ENCODE measurements at places on chromosomes 2 and 18.
A peak's percentile ranks its signal among the peaks of the same experiment; 100 is the strongest.

DNA sequence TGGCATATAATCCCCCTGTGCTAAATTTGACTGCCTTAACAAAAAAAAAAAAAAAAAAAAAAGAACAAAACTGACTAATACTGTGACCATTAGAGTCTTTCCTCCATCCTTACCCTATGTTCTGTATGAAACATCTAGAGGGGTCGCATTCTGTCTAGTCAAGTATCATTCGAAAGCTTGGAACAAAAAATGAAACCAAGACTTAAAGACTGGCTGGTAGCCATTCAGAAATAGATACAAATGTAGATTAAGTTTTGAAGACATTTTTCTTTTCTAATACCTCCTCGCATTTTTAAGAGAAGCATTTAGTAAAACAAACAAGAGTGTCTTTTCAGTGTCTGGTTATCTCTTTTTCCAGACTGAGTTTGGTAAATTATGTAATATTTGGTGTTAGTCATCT lies 66.7 kb downstream of the SPATS2L start:
- DNase-seq = no peak

DNA sequence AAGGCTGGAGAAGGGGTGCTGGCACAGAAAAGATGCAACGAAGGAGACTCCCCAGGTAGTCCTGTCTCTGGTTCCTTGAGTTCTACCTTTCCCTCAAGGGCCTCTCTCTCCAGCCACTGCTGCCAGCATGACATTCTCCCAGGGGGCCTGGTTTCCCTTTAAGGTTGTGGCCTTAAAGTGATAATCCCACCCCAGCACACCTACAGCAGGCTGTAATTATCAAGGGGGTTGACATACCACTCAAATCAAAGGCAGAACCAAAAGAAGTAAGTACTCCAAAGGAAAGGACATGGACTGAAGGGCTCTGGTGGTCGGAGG lies 127.4 kb upstream of the MSH6 start:
- DNase-seq = no peak

DNA sequence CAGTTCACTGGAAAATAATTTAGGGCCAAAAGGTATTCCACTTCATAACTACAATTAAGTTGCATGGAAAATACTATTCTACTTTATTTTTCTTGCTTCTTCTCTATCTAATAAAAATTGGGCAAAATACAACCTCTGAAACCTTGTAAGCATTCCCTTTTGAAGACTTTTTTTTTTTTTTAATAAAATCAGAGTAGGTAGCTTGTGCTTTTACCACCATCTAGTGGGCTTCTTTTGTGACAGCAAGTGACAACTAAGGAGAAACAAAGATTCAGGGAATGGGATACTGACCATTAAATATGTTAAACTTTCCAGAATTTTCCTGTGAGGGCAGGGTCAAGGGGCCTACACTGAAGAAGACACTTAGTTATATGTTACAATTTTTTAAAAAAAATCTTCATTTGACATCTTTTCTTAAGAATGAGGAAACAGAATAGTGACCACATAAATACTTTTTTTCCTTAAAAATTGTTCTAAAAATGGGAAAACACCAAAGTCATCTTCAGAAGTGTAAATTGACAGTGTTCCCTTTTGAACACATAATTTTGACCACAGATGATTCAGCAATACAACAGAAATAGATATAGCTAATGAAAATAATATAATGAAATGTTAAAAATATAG lies 1183.2 kb upstream of the ACVR2A start:
- no peak for DNase-seq

GRCh38 chr18:52678034-52678433 lies 338.0 kb downstream of the DCC start:
- DNase-seq = no peak

- peak; percentile 8 for DNase-seq
Observed at GRCh38 chr2:183037553-183038340, 510 bp downstream of the NCKAP1 start.

- DNase-seq = no peak
Observed at GRCh38 chr18:46343931-46344372, 239.8 kb downstream of the HAUS1 start.

DNA sequence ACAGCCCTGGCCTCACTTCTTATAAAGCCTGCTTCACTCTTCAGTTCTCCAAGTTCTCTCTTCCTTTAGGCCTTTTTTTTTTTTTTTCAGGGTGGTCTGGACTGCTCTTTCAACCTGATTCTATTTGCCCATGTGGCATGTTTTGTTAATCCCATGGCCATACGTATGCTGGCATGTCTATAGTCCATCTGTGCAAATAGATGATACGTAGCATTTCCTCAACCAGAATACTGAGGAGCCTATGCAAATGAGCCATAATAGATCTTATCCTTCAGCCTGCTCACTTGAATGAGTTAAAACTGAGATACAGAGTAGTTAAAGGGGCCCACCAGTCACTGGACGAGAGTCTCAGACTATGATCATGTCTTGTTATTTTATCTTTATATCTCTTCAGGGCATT lies 265.2 kb upstream of the CXCR4 start:
- no peak for DNase-seq

- no peak for DNase-seq
Observed at GRCh38 chr2:72925328-72925943, 8.1 kb downstream of the EMX1 start.

DNA sequence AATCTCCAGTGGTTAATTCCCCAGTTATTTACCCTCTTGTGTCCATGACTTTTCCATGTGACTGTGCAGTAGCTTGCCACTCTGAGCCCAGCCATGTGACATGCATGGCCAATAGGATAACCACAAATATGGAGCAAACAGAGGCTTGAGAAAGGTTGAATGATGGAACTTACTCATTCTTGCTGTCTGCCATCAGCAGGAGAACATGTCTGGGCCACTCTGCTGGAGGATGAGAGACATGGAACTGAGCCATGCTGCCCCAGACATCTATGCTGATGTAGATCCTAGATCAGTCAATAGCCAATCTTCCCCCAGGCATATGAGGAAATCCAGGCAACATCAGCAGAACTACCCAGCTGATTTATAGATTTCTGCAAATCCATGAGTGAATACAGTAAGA lies 992.3 kb upstream of the FANCL start:
- no peak for DNase-seq

- DNase-seq = no peak
Observed at GRCh38 chr2:62660582-62661262, 44.8 kb upstream of the EHBP1 start.

DNA sequence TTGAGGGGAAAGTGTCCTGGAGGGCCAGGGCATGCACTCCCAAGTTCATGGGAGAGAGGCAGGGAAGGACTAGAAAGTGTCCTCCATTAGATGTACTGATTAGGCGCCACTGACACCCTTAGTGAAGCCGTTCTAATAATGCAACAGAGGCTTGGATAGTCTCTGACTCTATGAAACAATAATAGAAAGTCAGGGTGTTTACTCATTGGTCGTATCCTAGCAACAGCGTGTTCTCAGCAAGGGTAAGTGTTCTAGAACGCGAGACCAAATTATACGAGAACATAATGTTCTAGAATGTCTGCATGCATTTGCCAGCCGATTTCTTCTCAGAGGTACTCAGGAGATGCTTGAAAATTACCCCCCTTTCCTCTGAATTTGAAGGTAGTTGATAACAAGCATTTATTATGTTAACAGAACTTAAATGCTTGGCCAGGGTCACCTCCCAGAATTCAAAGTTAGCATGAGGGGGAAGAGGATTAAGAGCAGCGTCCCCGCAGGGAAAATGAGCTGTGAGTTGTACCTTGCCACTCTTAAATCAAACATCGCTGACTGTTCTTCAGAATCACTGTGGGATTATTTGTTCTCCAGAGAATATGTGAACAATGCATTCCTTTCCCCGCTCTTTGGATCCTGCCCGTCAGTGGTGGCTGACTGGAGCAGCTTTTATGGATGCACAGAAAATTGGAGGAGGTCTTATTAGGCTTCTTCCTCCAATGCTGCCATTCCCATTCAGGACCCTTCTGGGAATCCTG lies 33.7 kb upstream of the PDIA6 start:
- DNase-seq = no peak

DNA sequence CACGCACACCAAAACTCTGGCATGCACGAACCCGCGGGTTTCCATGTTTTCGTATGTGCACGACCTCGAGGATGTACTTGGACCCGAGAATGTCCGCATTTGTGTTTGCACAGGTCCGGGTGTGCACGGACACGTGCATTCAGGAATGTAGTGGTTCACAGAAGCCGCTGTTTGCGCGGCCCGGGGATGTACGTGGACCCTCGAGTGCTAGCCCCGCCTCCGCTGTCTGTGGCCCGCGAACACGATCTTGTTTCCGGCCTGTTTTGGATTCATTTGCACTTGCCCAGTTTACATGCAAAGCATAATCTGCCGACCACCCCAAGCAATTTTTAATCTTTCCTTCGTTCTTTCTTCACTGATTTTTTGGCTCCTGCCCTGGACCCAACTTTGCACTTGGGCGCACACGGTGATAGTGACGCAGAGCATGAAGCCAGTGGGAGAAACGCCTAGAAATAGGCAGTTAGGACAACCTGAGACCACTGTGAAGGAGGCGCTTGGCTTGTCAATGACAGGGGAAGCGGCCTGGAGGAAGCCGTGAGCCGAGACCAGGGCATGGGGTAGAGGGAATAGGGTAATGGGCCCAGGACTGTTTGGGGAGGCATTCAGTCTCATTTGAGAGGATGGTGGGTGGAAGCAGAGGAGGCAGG lies 45.4 kb upstream of the PTMA start:
- no peak for DNase-seq

GRCh38 chr2:45823723-45824206 lies 172.3 kb downstream of the PRKCE start:
- DNase-seq = no peak

GRCh38 chr2:72570413-72570812 lies 255.4 kb downstream of the EXOC6B start:
- no peak for DNase-seq

- no peak for DNase-seq
Observed at GRCh38 chr2:123656590-123656989, 368.5 kb upstream of the CNTNAP5 start.

GRCh38 chr2:167013227-167013626 lies 124.9 kb downstream of the XIRP2 start:
- DNase-seq = no peak

GRCh38 chr2:218024871-218025270 lies 22.1 kb upstream of the TNS1 start:
- no peak for DNase-seq

GRCh38 chr18:24862201-24862816 lies 401.9 kb downstream of the HRH4 start:
- DNase-seq = no peak

DNA sequence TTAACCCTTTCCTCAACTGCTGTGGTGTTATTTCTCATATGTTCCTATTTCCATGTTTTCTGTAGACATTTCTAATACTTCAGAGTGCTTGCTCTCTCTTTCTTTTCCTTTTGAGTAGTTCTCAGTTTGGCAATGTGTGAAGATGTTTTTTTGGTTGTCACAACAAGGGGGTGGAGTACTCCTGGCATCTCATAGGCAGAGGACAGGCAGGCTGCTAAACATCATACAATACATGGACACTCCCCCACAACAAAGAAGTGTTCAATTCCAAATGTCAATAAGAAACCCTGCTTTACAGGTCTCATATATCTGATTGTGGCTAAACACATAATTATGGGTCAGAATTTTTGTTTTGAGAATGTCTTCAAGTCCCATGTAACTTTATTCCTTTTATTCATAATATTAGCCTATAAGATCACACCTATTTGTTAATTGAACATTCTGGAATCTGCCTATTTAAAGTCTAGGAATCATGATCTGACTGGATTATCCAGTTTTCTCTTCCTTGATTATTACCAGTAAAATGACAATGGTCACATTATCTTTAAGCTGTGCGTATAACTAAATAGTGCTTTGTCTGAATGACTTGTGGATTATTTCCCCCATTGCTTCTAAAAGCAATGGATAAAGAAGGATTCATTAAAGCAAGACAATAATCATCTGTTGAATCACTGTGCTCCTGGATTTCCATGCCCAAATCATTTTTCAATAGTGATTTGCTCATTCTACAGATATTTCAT lies 46.8 kb upstream of the ITPRID2 start:
- DNase-seq = no peak

DNA sequence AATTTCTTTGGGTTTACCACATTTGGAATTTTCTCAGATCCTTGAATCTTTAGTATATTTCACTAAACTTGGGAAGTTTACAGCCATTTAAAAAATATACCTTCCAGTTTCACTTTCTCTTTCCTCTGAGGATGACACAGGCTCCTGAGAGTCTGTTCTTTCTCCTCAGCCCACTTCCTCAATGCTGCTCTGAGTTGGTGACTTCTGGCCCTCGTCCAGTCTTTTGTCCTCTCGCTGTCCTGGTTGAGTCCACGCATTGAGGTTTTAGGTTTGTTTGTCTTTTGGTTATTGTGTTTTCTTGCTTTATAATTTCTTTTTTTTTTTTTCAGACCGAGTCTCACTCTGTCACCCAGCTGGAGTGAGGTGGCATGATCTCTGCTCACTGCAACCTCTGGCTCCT lies 40.7 kb upstream of the GALR1 start:
- DNase-seq = no peak

DNA sequence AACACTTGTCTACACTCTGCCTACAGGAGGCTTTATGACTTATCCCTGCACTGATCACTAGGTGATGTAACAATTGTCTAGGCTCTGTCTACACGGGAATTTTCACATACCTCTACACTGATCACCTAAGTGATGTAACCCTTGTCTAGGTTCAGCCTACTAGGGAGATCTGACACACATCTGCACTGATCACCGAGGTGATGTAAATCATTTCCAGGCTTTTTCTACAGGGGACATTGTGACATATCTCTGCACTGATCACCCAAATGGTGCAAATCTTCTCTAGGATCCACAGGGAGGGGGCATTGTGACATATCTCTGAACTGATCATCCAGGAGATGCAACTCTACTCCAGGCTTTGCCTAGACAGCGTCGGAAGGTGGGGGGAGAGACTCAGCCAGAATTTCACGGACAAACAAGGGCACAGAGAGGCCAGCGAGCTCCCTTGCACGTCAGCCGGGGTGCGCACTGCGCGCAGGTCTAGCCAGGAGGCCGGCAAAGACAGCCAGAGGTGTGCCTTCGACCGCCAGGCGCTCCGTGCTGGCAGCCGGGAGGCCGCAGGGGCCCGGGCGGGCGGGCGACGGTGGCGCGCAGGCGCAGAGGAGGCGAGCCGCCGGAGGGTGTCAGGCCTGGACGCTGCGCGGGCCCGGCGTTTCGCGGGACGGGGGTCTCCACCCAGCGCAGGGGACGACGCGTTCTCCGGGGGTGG lies 46.9 kb upstream of the USP14 start:
- peak; percentile 55 for DNase-seq

- no peak for DNase-seq
Observed at GRCh38 chr2:143123911-143124310, 5.3 kb upstream of the ARHGAP15 start.

DNA sequence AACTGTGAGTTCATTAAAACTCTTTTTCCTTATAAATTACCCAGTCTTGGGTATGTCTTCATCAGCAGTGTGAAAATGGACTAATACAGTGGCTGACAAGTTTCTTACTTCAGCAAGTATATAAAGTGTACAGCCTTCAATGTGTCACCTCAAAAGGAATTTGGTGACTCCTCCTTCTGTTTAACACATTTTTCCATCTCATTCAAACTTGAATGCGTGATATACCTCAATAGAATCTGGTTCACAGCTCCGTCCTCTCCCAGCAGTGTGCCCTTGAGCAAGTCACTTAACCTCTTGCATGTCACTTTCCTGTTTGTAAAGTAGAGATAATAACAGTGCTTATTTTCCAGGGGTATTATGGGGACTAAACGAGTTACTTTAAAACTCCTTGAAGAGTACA lies 159.6 kb downstream of the CCBE1 start:
- no peak for DNase-seq

GRCh38 chr2:96085541-96086355 lies 30.6 kb downstream of the ADRA2B start:
- DNase-seq = no peak
